ENCODE measurements at places on chromosomes 6 and 20. TPM values are rescaled to one million over a fixed set of nuclear protein-coding genes. Genes with fewer than 3 reads are reported as not detected.

The TSHZ2 gene
- 15.3 TPM for total RNA-seq

The TTBK1 gene
- total RNA-seq: not detected

The HS3ST5 gene
- not detected for total RNA-seq

The CCDC170 gene
- 0.23 TPM for total RNA-seq

The HAO1 gene
- not detected for total RNA-seq

The CHRNA4 gene
- total RNA-seq: not detected

The GGTLC1 gene
- not detected for total RNA-seq

The HLA-DQB1 gene
- total RNA-seq: not detected

The ZSCAN31 gene
- total RNA-seq: 16.8 TPM

The EPPIN gene
- total RNA-seq: not detected

The STX11 gene
- 1.7 TPM for total RNA-seq

The SIRPG gene
- not detected for total RNA-seq

The VGLL2 gene
- not detected for total RNA-seq

The FAM217A gene
- not detected for total RNA-seq

The CLPSL2 gene
- total RNA-seq: not detected

The FAM83C gene
- not detected for total RNA-seq

The EYA4 gene
- total RNA-seq: under 0.01 TPM

The DZANK1 gene
- 1.2 TPM for total RNA-seq

The TNNC2 gene
- 0.15 TPM for total RNA-seq

The SCUBE3 gene
- 1.4 TPM for total RNA-seq

The ZNF335 gene
- 11.5 TPM for total RNA-seq

The RIMS1 gene
- 3.2 TPM for total RNA-seq

The SNPH gene
- total RNA-seq: 7.1 TPM

The SLCO4A1 gene
- not detected for total RNA-seq

The SIGLEC1 gene
- not detected for total RNA-seq

The FERMT1 gene
- 1.3 TPM for total RNA-seq

The CDKN1A gene
- 268 TPM for total RNA-seq

The BMP7 gene
- total RNA-seq: under 0.01 TPM

The PACSIN1 gene
- not detected for total RNA-seq

The CDYL gene
- 34.6 TPM for total RNA-seq

All from smooth muscle cell of the coronary artery (primary cell).